Cardiac muscle cell (in vitro differentiated cells and primary cell): ENCODE measurements at places on chromosomes 7 and 10. TPM values are rescaled to one million over a fixed set of nuclear protein-coding genes. Genes with fewer than 3 reads are reported as not detected.

PRRT4 gene
- total RNA-seq = 17.6 and 26.6 TPM in 2 replicates

ACHE gene
- total RNA-seq = 25.6 TPM in 2 replicates

SCIN gene
- total RNA-seq = 0.66 TPM in 1 of 2 replicates, not detected in the other

LEP gene
- total RNA-seq = not detected in 2 replicates

SH2B2 gene
- total RNA-seq = 12.7 and 17.4 TPM in 2 replicates

ABCB4 gene
- 1.0 and 2.8 TPM in 2 replicates for total RNA-seq

HMX2 gene
- not detected in 2 replicates for total RNA-seq

CALHM3 gene
- total RNA-seq = not detected in 2 replicates

MBL2 gene
- total RNA-seq = not detected in 2 replicates

DNA sequence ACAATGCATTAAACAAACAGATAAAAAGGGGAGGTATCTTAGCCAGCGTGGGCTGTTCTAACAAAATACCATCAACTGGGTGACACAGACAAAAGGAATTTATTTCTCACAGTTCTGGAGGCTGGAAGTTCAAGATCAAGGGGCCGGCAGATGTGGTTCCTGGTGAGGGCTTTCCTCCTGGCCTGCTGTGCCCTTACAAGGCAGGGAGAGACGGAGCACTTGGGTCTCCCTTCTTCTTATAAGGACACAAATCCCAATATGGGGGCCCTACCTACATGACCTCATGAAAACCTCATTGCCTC lies 281.6 kb upstream of the KLF14 start:
- no peak overlapping the region for H3K27ac ChIP-seq
- H3K36me3 ChIP-seq = no peaks in the 10 kb centered on the region
- H3K4me1 ChIP-seq = no peaks in the 10 kb centered on the region
- no peaks in the 10 kb centered on the region for H3K27me3 ChIP-seq

DNA sequence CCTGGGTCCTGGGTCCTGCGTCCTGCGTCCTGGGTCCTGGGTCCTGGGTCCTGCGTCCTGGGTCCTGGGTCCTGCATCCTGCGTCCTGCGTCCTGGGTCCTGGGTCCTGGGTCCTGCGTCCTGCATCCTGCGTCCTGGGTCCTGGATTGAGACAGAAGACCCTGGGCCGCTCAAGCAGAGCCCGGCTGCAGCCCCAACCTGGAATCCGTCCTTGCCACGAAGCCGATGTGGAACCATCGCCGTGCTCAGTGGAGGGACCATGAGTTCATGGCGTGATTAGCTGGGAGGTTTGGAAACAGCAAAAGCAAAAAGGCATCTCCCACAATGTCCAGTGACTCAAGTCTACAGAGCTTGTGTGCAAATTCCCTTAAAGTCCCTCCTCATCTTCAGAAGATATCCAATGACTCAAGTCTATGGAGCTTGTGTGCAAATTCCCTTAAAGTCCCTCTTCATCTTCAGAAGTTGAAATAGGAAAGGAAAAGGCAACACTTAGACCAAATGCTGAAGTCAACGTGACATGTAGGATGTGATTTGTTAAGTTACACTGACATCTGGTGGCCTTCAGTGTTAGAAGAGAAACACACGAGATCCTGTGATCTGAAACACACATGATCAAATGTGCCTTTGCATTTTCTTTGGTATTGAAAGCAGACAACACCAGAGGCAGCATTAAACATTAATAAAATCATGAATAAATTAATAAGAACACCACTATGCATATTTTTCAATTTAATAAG lies 179.9 kb downstream of the PTPRN2 start:
- H3K4me3 ChIP-seq = no peak overlapping the region
- H3K4me1 ChIP-seq = no peaks in the 10 kb centered on the region
- no peaks in the 10 kb centered on the region for H3K27me3 ChIP-seq
- DNase-seq = peak; percentile 56

GRCh38 chr7:141366091-141366621 lies 185.1 kb upstream of the AGK start:
- no peak overlapping the region for H3K4me3 ChIP-seq
- peaks cover 24% of the 10 kb centered on the region for H3K4me1 ChIP-seq
- no peak overlapping the region for H3K27ac ChIP-seq
- H3K36me3 ChIP-seq = no peaks in the 10 kb centered on the region

GRCh38 chr7:46024263-46024916 lies 103.3 kb upstream of the IGFBP3 start:
- no peak overlapping the region for H3K4me3 ChIP-seq
- no peak overlapping the region for H3K27ac ChIP-seq
- DNase-seq = no peak
- no peaks in the 10 kb centered on the region for H3K36me3 ChIP-seq

DNA sequence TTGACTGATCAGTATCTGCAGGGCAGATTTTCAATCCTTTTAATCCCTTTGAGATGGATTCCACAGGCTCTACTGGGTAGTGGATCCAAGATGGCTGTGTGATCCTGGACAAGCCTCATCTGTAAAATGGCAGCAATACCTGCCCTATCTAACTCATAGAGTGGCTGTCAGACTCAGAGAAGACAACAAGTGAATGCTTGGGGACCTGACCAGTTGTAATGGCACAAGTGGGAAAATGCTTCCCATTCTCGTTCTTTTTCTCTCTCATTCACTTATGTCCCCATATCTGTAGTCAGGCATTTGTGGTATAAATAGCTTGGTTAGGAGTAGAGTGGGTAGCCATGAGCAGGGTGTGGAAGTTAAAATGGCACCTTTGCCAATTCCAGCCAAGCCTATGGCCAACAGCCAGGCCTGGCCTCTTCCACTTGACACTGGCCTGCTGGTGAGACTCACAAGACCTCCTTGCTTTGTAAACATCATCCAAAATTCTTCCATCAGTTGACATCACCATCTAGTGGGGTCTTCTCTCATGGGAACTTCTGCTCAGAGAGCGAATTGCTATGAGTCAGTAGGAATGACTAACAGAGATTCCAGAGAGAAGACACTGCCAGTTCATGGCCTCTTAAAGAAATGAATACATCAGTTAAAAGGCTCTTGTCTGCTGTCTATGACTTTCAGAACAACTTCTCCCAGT lies 150.1 kb downstream of the PLPP4 start:
- peak; percentile 3 for DNase-seq
- no peak overlapping the region for H3K4me3 ChIP-seq
- no peaks in the 10 kb centered on the region for H3K36me3 ChIP-seq

DNA sequence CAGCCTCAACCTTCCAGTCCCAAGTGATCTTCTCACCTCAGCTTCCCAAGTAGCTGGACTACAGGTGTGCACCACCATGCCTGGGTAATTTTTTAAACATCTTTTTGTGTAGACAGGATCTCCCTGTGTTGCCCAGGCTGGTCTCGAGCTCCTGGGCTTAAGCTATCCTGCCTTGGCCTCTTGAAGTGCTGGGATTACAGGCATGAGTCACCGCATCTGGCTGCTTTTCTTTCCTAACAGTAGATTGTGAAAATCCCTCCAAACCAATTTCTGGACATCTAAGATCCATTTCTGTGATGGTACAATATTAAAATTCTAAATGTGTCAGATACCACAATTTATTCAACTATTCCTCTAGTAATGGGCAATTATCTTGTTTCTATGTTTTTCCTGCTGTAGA lies 38.7 kb downstream of the RAB18 start:
- peak; percentile 50 for DNase-seq
- H3K4me1 ChIP-seq = no peaks in the 10 kb centered on the region
- peaks cover 25% of the 10 kb centered on the region for H3K36me3 ChIP-seq
- H3K27me3 ChIP-seq = no peaks in the 10 kb centered on the region
- H3K4me3 ChIP-seq = no peak overlapping the region
- no peak overlapping the region for H3K27ac ChIP-seq

DNA sequence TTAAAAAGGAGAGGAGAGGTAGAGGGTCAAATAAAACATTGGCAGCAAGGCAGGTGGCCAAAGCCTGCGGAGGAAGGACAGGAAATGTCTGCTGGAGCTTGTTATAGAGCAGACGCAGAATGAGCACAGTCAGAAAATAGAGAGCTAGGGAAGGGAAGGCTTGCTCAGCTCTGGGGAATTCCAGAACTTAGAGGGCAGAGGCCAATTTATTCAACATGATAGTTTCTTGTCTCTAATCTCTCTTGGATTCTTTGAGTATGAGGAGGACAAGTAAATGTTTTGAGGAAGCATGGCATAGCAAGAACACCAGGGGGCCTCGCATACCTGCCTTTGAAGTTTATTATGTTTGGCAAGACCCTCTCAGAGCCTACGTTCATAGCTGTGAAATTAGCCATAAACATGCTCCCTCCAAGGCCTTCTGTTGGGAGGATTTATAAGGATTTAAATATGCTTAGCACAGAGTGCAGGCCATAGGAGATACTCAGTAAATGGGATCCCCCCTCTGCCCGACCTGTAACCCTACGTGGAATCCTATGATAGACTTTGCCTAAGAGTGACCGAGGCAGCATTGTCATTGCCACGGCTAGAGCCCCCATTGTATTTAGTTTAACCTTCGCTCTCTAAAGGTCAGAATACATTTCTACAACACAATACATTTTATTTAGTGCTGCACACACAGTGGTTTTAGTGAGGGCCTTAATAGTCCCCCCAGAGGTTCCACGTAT lies 293.9 kb downstream of the CCDC3 start:
- H3K36me3 ChIP-seq = no peaks in the 10 kb centered on the region
- no peak overlapping the region for H3K4me3 ChIP-seq
- H3K4me1 ChIP-seq = peaks cover 4% of the 10 kb centered on the region
- DNase-seq = peak; percentile 89

DNA sequence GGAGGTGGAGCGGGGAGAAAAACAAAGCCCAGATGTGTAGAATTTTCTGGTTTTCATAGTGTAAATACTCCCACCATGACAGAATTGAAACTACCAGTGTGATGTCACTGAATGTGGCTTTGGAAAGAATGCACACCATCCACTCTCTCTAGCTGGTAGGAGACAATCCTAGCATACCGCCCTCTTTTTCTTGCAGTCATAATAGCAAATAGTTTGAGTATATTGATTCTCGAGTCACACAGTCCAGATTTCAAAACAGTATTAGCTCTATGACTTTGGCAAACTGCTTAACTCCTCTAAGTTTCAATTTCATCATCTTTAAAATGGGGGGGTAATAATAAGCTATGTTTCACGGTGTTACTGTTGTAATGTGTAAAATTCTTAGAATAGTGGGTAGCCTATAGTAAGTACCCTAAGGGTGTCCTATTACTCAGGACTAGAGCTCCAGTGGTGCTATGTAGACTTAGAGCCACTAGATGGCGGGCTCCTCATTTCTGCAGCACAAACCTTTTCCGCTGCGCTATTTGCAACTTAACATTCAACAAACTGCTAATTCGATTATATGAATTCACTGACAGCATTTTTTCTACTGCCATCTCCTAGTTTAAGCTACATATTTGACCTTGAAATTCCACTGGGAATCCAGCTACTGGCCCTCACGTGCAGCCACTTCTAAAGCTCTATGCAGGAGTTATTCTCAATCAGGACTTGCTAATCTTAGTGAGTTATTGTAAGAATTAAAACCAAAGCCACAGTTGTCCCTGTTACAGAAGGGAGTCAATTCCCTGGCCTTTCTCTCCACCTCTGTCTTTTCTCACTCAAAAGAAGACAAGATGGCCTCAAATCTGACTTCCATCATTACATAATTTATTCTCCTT lies 18.7 kb downstream of the TAS2R40 start:
- no peaks in the 10 kb centered on the region for H3K27me3 ChIP-seq
- H3K4me3 ChIP-seq = no peak overlapping the region
- peak; percentile 91 for DNase-seq
- H3K27ac ChIP-seq = no peak overlapping the region
- H3K4me1 ChIP-seq = no peaks in the 10 kb centered on the region

GRCh38 chr7:122423591-122423990 lies 119.0 kb upstream of the FEZF1 start:
- no peaks in the 10 kb centered on the region for H3K36me3 ChIP-seq
- H3K4me1 ChIP-seq = no peaks in the 10 kb centered on the region
- no peak overlapping the region for H3K27ac ChIP-seq
- no peak for DNase-seq
- H3K27me3 ChIP-seq = no peaks in the 10 kb centered on the region

DNA sequence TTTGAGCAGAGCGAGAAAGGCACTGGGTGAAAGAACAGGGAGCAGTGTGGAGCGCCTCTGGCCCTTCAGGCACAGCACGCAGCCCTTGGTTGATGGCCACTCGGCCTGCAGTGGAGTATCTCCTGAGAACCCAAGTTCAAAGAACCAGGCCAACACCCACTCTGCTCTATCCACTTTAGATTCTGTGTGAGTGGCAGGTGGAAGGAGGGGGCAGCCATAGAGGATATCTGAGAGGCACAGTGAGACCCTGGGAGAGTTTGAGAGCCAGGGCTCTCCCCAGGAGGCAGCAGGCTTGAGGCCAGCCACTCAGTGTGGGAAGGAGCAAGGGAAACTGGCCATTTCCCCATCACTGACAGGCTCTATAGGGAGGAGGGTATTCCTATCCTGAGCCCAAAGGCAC lies 52.5 kb upstream of the PTN start:
- no peak overlapping the region for H3K4me3 ChIP-seq
- peak overlapping the region; percentile 7 for H3K27ac ChIP-seq
- DNase-seq = peak; percentile 51
- no peaks in the 10 kb centered on the region for H3K36me3 ChIP-seq
- peaks cover 35% of the 10 kb centered on the region for H3K4me1 ChIP-seq

GRCh38 chr10:93393211-93393610 lies 88.9 kb downstream of the MYOF start:
- no peaks in the 10 kb centered on the region for H3K36me3 ChIP-seq
- H3K27me3 ChIP-seq = no peaks in the 10 kb centered on the region
- peak overlapping the region; percentile 85 for H3K27ac ChIP-seq
- no peak overlapping the region for H3K4me3 ChIP-seq

- no peaks in the 10 kb centered on the region for H3K36me3 ChIP-seq
- no peak for DNase-seq
- H3K27ac ChIP-seq = peak overlapping the region; percentile 90
- no peak overlapping the region for H3K4me3 ChIP-seq
- H3K4me1 ChIP-seq = peaks cover 28% of the 10 kb centered on the region
Measured at GRCh38 chr10:121112136-121112535, 261.0 kb downstream of the WDR11 start.

DNA sequence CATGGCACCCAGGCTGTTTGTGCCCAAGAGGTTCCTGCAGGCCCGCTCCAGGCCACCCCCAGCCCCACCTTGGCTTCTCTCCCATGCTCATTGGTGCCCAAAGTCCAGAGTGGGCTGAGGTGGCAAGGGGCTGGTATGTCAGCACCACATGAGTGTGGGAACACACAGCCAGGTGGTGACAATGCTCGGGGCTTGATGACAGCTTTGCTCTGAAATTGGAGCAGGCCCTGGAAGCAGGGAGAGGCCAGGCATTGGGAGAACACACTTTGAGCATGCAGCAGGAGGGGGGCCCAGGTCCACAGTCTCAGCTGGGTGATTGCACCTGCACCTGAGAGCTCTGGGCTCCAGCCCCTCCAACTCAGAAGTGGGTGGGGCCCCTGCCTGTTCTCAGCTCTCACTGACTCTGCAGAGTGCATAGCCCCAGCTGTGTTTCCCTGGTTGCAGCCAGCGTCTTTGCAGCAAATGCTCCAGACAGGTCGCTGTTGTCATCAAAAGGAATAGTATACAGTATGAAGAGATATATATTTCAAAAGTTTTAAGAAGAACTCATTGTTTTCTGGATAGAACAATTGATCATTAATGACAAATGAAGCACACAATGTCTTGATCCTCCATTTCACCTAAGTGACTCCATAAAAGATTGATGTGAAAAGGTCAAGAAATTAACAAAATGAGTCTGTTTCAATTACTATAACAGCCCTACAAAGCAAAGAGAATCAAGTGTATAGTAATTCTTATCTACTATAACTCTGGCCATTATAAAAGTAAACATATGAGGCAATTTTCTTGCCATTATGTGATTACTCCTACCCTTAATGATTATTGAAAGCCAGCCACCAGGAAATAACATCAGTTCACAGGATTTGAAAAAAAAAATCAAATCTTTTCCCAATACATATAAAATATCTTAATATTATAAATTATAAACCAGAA lies 848.1 kb downstream of the PCDH15 start:
- H3K36me3 ChIP-seq = no peaks in the 10 kb centered on the region
- H3K4me3 ChIP-seq = no peak overlapping the region
- no peak overlapping the region for H3K27ac ChIP-seq
- H3K4me1 ChIP-seq = no peaks in the 10 kb centered on the region
